ENCODE measurements at places on chromosomes 16 and 17.

GRCh38 chr16:30136971-30137605 is 14.1 kb upstream of the MAPK3 start:
- no peak for DNase-seq

DNA sequence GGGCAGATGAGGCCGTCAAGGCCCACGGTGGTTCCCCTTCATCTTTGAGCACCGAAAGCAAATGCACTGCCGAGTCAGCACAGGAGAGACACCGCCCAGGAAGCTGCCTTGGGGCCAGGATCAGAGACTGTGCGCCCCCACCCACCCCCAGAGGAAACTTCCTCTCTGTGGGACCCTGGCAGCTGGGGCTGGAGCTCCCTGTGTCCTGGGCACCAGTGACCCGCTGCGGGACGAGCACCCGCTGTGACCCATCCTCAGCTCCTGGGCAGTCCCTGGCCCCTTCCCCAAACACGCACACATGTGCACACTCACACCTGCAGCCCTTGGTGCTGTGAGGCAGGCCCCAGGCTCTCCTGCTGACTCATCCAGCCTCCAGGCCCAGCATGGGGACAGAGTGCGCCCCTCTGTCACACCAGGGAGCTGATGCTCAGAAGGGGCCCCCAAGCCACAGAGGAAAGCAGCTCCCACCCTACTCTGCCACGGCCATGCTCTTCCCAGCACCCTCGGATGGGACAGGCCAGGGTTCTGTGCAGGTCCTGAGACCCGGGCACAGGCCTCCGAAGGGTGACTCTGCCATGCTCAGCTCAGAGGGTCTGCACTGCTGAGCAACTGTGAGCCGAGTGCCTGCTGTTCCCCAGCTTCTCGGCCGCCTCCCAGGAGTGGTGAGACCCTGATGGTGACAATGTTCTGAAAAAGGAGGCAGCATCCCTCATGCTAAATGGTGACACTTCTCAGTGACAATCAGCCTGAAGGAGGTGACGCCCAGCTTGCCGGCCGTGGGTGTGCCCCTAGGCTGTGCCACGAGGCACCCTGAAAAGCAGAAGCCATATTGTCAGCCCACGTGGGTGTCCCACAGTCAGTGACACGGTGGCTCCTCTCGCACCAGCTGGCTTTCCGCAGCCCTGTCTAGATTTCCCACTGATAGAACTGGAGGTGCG is 3.6 kb downstream of the PIEZO1 start:
- DNase-seq, result no peak

DNA sequence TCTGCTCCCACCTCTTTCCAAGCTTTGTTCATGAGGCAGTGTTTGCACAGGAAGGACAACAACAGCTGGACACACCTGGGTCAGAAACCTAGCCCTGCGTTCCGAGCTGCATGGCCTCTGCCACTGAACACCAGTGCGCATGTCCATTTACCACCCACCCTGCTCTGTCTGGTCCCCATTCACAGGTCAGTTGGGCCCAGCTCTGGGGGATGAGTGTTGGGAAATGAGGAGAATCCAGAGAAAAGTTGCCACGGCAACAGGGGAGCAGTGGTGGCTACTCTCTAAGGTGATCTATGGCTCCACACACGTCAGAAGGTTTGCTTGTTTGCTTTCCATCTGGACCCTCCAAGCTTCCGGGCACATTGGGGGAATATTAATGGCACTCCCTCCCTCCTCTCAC is 70.4 kb upstream of the ASIC2 start:
- no peak for DNase-seq

- DNase-seq, result no peak
Measured at GRCh38 chr17:81916234-81917001, 1.6 kb downstream of the SIRT7 start.

GRCh38 chr17:38725066-38725465 is 5.1 kb upstream of the CISD3 start:
- no peak for DNase-seq

- DNase-seq, result no peak
Measured at GRCh38 chr16:71867939-71868338, 16.0 kb downstream of the ZNF821 start.

- no peak for DNase-seq
Measured at GRCh38 chr16:58230259-58230658, 32.4 kb upstream of the CSNK2A2 start.

DNA sequence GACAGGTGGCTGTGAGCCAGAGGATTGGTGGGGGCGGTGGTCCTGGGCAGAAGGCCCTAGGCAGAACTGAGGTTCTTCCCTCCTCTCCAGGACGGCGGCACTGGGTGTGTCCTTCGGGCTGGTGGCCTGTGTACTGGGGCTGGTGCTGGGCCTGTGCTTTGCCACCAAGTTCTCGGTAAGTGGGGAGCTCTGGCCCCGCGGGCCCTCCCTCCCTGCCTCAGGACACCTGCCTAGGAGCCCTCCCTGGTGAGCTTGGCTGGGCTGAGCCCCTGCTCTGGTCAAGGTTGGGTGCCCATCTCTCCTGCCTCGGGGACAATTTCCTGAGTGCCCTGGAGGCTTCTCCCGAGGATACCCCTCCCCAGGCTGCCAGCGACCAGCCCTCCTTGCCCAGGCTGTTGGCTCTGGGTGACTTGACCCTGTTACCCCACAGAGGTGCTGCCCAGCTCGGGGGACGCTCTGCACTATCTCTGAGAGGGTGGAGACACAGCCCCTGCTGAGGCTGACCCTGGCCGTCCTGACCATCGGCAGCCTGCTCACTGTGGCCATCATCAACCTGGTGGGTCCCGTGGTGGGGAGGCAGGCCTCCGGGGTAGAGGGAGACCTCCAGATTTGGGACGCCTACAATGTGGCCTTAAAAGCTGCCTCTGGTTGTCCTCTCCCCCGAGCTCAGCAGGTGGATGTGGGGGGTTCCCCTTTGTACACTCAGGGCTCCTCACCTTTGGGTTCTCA is 42.0 kb downstream of the ADCY7 start:
- no peak for DNase-seq

DNA sequence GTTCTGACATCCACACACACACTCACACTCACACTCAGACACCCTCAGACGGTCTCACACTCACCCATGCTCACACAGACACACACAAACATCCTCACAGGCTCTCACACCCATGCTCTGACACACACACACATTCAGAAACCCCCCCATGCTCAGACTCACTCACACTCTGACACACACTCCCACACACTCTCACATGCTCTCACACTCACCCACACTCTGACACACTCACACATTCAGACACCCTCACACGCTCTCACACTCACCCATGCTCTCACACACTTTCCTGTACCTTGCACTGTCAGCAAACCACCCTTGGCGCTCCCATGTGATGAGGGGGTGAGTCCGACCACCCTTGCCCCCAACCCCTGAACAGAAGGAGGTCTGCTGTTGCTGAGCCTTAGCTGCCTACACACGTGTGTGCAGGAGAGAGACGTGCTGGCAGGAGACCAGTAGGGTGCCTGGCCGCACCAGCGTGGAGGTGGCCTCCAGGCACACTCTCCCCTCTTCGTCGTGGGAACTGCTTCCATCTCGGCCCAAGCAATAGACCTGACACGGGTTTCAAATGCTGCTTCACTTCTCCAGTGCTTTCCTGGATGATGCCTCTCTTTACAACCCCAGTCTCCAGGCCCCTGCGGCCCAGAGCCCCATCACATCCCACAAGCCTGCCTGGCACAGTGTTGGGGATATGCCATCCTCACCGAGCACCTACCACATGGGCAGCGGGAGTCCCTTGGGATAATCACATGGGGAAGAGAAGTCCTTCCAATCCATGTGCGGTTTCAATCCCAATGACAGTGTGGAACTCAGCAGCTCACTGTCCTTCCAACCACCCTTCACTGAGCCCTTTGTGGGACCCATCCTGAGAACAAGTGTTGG is 267.8 kb upstream of the FOXF1 start:
- no peak for DNase-seq

GRCh38 chr16:27103954-27104353 is 37.2 kb downstream of the C16orf82 start:
- no peak for DNase-seq

- no peak for DNase-seq
Measured at GRCh38 chr17:50505591-50506130, 2.6 kb upstream of the MYCBPAP start.

DNA sequence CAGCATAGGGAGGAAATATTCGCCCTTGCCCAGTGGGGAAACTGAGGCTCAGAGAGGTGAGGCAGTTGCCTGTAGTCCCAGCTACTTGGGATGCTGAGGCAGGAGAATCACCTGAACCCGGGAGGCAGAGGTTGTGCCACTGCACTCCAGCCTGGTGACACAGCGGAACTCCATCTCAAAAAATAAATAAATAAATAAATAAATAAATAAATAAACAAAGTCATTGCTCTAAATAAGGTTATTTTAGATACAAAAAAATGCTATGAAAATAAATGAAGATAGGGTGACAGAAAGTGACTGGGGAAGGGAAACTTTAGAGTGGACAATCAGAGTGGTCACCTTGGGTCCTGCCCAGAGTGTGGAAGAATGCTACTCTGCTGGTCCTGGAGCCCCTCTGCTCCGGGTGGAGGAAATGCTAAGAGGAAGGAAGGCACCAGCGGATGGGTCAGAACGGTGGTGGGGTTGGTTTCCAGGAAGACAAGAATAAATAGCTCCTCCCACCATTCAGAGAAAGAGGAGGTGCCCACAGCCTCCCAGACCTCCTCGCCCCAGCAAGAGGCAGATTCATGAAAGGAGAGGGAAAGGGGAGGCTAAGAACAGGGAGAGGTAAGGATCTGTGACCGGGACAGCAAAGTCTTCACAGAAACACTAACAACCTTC is 17.6 kb downstream of the TRPV3 start:
- no peak for DNase-seq

GRCh38 chr16:20906341-20907255 is 6.0 kb downstream of the LYRM1 start:
- DNase-seq, result no peak

DNA sequence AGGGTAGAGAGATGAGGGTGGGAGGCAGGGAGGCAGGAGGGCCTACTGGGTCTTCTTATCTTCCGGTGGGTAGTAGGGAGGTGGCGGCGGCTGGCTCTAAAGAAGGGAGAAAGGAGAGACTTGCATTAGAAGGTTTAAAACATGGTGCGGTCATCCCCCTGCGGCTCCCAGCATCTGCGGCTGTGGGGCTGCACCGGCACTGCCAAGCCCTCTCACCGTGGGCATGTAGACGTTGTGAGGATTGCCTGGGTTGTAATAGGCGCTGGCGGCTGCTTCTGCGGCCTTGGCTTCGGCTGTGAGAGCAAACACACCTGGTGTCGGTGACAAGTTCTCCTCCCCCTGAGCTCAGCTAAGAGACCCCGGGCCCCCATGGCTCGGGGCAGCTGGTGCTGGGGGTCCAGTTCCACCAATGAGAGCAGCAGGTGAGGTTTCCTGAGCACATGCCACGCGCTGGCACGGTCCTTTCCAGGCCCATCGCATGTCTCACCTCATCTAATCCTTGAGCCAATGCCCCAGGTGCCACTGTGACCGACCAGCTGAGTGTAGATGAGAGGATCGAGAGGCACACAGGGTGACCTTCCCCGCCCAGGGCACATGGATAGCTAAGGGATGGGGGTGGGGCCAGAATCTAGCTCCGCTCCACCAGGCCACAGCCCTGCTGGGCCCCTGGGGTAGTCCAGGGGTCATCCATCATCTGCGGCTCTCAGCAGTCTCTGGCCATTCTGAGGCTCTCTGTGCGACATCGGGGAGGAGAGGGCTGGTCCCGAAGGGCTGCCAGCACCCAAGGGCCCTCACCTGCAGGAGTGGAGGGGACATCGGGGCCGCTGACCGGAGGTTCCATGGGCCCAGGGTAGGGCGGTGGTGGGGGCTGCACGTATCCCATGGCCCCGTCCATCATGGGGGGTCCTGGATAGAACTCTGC is 2.7 kb upstream of the UNC13D start:
- DNase-seq, result no peak

GRCh38 chr16:54652201-54652770 is 278.4 kb upstream of the IRX5 start:
- no peak for DNase-seq

GRCh38 chr17:49288388-49288787 is 57.8 kb upstream of the PHOSPHO1 start:
- DNase-seq, result no peak

GRCh38 chr17:80953471-80954315 is 37.9 kb upstream of the CHMP6 start:
- DNase-seq, result no peak

All from germinal center (tissue), 1 donor.